ACHN (cell line): ENCODE measurements at places on chromosomes 13 and 19.

DNA sequence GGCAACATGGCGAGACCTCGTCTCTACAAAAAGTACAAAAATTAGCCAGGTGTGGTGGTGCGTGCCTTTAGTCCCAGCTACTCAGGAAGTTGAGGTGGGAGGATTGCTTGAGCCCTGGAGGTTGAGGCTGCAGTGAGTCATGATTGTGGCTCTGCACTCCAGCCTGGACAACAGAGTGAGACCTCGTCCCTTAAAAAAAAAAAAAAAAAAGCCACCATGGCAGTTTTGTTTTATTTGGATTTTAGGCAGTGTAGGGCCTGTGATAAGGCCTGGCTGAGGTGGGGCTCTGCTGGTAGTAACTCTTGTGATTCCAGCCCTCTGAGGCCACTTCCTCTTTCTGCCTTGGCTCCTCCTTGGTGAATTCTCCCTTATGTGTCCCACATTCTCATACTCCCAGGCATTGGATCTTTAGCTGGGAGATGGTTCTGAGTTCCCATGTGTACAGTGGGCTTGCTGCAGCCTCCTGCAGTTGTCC lies 39.2 kb downstream of the GATAD2A start:
- DNase-seq = no peak

GRCh38 chr19:8259922-8260247 lies 48.3 kb downstream of the CD320 start:
- DNase-seq = no peak

DNA sequence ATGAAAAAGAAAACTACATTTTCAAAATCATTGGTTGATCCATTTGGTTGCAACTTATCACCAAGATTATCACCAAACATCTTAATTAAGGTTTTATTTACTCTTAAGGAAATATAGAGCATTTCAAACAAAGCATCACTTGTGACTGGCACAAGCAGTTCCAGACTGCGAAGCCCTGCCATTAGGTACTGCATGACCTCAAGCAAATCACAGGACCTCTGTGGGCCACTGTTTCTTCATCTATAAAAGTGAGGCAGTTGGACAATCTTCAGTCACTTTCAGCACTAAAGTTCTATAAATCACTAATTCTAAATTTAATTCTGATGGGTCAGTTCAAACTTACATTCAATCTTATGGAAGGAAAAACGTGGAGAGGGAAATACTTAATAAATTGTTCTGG lies 2.0 kb downstream of the ELF1 start:
- peak; percentile 22 for DNase-seq

DNA sequence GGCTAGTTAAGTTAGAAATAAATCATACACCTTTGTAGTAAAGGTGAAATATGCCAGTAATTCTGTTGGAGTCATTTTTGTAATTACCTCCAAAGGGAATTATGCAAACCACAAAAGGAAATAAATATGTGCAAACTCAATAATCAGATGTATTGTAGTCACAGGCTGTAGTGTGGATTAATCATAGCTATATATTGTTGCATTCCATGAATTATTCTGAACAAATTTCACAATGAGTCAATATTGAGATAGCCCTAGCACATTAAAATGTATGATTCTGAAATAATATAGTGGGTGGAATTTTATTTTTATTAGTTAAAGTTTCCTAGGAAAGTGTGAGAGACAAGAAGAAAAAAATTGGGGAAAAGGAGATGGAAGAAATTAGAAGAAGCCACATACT lies 790.5 kb upstream of the PCDH20 start:
- DNase-seq = no peak

DNA sequence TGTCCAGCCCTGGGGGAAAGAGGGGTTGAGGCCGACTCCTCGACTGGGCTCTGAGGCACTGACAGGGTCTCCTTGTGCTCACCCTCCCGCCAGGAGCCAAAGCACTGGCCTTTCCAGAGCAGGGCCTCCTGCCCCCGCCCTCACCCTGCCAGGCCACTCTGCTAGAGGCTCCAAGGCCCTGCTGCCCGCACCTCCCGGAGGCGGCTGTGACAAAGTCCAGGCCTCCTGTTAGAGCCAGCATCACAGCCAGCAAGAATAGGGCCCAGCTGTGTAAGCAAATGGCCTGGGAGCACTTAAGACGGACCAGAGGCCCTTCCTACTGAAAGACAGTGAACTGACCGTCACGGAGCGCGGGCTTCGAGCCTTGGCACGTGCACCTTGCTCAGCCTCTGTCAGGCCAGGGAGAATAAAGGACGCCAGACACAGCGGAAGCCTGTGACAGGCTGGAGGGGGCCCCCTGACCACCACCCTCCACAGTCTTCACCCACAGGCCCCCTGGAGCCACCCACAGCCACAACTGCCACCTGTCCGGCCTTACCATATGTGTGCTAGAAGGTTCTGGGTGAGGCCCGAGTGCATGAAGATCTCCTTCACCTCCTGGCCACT lies 50.9 kb downstream of the EPS15L1 start:
- no peak for DNase-seq

GRCh38 chr19:8517551-8518442 lies 3.8 kb upstream of the ZNF414 start:
- DNase-seq = no peak

- DNase-seq = no peak
Measured at GRCh38 chr13:107438251-107438650, 777.1 kb downstream of the LIG4 start.

GRCh38 chr19:15986701-15987100 lies 37.9 kb downstream of the OR10H4 start:
- DNase-seq = no peak

GRCh38 chr13:68261105-68261504 lies 1031.0 kb upstream of the PCDH9 start:
- DNase-seq = peak; percentile 2
